COR-L47 (cell line): ENCODE measurements at places on chromosomes 5 and 9.

DNA sequence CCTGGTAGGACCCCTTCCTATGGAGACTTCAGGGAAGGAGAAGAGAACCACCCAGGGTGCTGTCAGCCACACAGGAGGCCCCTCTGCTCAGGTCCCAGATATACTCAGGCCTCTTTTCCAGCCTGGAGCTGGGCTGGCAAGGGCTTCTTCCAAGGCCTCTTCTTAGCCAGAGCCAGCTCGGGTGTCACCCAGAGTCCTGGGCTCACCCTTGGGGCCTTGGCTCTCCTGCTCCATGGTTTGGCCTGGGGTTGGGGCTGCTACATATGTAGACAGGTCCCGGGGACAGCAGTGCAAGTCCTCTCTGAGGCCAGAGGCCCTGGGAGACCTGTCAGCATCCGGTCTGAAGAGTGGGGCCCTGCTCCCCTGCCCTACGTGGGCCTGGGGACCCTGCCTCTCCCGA is 22.8 kb downstream of the PAEP start:
- no peak for DNase-seq

DNA sequence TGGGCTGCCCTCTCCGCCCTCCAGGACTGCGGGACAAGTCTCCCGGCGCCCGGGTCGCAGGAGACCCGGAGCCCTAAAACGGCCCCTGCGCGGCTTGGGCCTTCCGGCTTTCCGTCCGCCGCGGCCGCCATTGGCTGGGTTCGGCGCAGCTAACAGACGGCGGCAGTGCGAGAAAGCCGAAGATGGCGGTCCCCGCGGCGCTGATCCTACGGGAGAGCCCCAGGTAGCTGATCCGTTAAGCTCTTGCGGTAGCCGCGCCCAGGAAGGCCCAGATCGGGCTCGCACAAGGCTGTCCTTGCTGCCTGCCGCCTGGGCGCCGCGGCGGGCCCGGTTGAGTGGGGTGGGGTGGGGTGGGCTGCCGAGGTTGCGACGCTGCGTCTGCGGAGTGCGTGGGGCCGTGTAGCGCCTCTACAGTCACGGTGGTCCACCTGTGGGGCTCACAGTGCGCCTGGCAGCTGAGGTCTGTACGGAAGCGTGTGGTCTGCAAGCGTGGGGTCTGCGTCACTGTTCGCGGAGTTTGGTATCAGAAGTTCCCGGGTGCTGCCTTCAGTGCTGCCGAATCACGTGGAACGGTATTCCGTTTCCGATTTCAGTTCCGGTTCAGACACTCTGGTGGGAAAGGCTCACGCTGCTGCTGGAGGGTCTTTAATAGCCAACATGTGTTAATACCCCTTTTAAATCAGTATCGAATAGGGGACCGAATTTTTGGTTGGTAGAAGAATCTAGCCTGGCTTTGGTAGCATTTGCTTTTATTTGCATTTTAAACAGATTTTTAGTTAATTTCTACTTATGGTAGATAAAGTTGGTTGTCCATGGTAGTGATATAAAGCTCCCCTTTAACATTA is at the start of gene COMMD10:
Gene COMMD10 (plus strand): TSS at position 155 of the 845 bp plus-strand sequence.
- peak; percentile 74 for DNase-seq

DNA sequence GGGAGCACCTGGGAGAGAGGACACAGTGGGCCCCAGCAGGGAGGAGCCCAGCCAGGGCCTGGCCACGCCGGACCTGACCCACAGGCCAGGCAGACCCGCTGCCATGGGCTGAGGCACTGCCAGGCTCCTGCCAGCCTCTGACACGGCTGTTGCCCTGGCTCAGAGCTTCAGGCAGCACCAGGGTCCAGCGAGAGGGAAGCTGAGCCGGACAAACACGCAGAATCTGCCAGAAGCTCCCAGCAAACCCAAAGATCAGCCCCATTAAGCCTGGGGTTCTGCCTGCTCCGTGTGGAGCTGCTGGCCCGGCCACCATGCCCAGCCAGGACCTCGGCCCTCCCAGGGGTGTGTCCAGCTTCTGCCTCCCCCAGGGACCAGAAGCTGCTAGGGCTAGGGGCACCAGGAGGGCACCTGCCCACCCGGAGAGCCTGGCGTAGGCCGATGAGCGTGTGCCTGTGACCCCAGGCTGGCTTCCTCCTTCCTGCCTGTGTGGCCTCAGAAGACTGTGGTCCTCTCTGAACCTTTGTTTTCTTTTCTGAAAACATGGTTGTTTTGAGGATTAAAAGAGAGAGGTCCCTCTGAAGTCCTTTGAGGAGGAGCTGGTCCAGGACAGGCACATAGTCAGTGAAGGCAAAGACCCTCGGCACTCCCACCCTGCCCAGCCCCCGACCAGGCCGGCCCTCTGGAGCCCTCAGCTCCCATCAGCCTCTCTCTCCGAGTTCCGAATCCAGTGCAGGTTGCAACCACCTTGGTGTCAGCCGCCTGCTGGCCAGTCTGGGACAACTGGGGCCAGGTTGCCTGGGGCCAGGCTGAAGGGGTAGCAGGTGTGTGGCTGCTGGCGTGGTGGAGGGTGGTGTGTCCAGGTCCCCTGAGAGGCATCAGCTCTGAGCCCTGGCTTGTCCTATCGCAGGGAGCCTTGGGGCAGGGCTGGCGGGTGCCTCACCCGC is 39.6 kb downstream of the KCNT1 start:
- DNase-seq: no peak

- no peak for DNase-seq
Observed at GRCh38 chr5:146995878-146996277, 117.3 kb upstream of the PPP2R2B start.

GRCh38 chr5:57455511-57456455 is 26.8 kb downstream of the ACTBL2 start:
- DNase-seq: no peak

DNA sequence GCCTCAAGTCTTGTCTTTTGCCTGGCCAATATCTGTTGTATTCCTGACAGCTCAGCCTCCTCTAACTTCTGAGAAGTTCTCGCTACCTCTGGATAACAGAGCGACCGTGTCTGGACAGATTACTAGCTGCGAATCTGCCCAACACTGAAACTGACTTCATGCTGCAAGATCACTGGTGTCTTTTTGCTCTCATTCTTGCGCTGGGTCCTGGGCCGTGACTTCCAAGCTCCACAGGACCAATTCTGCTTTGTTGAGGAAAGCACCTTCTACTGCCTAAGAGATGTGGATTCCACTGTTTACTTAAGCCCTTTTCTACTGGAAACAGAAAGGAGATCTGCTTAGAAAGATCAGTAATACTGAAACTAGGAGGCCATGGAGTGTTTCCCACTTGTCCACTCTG is 978.8 kb upstream of the DMAC1 start:
- DNase-seq: no peak

GRCh38 chr9:105114318-105114717 is 130.1 kb upstream of the SLC44A1 start:
- DNase-seq: no peak

GRCh38 chr9:109005678-109006077 is 7.6 kb downstream of the CTNNAL1 start:
- DNase-seq: no peak

GRCh38 chr9:97849980-97850379 is 3.0 kb upstream of the FOXE1 start:
- DNase-seq: no peak

DNA sequence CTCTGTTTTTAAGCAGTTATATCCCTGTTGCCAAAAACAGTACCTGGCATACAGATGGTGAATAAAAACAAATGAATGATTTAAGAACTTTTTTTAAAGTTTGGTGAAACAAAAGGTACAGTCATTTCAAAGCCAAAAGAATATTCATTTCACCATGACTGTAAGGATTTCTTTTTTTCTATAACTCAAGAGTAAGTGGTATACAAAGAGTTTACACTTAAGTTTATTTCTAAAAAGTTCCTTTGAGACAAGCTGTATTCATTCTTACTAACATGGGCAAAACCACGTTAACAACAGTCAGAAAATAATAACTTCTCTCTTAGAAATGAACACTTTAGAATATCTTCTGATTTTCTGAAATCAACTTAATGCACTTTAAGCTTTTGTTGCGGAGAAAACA is 5.3 kb downstream of the TMEM161B start:
- DNase-seq: no peak

DNA sequence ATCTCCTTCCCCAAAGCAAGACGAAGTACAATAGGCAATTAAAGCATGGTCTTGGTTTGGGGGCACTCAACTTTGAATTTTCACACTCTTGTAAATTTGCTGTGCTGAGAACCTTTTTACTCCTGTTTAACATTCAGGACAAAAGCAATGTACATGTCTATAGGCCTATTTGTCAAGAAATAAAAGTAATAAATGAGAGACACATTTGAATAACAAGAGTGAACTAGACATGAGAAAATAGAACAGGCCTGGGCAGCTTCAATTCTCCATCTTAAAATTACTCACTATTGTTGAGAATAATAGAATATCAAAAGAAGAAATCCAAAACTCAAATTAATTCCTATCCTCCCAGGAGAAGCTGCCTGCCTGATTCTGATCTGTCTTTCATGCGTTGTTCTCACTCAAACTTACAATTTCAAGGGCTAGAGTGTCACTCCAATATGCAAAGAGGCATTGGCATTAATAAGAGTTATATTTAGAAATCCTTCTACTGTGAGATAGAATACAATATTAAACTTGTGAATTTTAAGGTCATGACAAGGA is 192.9 kb upstream of the CCNG1 start:
- no peak for DNase-seq

DNA sequence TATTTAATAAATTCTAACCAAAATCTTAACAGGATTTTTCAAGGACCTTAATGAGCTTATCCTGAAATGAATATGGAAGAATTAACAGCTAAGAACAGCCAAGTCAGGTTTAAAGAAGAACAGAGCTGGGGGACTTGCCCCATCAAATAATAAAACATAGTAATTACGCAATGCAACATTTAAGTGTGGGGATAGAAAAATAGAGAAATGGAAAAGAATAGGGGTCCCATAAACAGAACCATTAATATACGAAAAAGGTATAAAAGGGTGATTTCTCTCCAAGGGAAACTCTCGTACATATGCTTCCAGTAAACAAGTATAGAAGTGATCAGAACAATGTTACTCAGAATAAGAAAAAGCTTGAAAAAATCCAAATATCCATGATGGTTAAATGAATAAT is 300.2 kb downstream of the GLIS3 start:
- DNase-seq: no peak

- DNase-seq: no peak
Observed at GRCh38 chr5:138102454-138103318, 18.9 kb downstream of the WNT8A start.

- no peak for DNase-seq
Observed at GRCh38 chr5:1958211-1959010, 75.7 kb upstream of the IRX4 start.

DNA sequence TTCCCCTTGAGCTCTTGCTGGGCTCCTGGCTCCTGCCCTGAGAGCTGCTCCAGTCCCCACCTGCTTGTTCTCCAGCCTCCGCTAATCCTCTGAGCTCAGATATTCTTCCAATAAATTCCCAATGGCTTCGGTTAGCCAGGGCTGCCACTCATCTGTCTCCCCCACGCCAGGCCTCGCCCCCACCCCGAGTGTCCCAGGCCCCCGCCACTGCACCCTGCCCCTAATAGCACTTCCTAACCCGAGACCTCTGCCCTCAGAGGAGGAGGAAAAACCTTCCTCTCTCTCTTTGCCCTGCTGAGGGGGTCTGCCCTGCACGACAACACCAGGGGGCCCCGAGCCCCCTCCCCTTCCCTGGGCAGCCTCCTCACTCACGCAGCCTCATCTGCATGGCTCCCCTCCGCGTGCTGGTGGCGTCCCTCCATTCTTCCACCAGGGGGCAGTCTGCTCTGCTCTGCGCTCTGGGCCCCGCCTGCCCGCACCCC is 5.4 kb upstream of the LCN15 start:
- DNase-seq: no peak

DNA sequence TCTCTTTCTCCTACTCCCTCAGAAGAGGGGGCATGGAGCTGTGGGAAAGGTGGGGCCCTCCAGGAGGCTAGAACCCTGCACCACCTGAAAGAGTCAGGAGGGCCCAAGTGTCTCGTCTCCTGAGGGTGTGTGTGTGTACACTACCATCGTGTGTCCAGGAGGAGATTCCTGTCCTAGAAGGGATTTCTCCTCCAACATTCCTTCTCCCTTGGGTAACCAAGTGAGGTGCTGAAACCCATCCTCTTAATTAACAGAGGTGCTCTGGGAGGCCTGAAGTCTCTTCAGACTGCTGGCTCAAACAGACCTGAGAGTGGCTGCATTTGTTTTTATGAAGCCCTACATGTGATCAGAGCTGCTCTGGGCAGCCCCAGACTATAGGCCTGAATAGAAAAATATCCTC is 61.1 kb upstream of the FAM169A start:
- DNase-seq: no peak

DNA sequence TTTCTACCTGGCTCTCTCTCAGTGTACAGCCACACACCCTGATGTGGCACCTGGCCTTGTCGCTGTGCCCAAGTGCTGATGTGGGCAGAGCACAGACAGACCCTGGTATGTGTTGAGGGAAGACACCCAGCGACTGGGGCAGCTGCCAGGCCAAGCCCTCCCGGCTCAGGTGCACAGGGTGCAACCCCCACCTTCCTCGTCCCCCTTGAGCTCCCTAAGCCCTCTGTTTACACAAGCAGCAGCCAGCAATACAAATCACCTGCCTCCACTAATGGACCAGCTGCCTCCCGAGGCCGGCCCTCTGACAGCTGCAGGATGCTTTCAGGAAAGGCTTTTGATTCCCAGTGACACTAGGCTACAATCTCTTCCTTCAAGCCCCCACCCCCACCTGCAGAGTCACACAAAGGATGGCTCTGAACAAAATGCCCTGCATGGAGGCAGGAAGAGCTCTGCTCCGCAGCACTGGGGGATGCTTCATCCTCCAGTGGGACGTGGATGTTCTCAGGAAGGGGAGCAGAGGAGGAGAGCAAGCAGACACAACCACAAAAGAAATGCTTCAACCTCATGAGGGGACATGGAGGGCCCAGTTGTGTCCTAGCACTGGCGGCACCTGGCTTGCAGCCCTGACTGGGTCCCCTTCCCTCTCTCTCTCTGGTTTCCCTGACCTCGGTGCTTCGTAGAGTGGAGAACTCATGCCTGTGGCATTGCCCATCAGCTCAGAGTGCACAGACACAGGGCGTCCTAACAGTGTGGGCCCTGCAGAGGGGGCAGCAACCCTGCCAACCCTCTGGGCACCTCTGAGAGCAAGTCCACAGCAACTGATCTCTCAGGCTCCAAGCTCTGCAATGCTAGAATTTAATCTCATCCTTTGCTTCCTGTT is 140.8 kb downstream of the BARX1 start:
- DNase-seq: peak; percentile 92

DNA sequence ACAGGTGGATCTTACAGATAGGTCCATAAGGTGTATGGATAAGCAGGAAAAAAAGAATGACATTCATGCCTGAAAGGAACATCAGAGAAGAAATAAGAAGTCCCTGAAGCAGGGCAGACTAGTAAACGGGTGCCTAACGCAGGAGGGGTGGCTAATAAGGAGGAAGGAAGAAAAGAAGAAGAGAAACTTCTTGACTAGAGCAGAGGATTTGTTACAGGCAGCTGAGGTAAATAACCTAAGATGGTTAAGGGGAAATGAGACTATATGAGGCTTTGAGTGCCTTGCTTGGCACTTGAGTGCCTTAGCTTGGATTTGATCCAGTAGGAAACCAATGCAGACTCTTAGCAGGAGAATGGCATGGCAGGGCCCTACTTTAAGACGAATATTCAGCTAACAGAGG is 313.5 kb upstream of the PDE4D start:
- no peak for DNase-seq
